ENCODE measurements at places on chromosomes 5 and 9.

DNA sequence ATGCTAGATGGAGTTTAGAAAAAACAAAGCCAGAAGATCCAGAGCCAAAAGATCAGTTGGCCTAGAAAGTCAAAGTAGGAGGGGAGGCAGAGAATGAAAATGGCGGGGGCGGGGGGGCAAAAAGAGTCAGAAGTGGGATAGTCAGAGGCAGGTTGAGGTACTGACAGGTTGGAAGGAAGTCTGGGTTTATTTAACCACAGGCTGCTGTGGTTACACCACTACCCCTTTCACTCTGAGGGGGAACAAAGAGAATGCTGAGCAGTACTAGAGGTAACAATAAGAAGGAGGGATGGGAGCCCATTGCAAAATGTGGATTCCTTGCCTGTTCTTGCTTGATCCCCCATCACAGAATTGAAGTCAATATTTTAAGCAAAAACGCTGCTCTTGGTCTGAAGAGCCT is 111.8 kb downstream of the CAVIN4 start:
- DNase-seq = no peak

- no peak for DNase-seq
Measured at GRCh38 chr9:69054989-69055388, 19.4 kb downstream of the FXN start.

- DNase-seq = peak; percentile 28
Measured at GRCh38 chr9:107942856-107943255, 453.3 kb upstream of the KLF4 start.

GRCh38 chr9:18043978-18044377 is 430.0 kb upstream of the ADAMTSL1 start:
- no peak for DNase-seq

DNA sequence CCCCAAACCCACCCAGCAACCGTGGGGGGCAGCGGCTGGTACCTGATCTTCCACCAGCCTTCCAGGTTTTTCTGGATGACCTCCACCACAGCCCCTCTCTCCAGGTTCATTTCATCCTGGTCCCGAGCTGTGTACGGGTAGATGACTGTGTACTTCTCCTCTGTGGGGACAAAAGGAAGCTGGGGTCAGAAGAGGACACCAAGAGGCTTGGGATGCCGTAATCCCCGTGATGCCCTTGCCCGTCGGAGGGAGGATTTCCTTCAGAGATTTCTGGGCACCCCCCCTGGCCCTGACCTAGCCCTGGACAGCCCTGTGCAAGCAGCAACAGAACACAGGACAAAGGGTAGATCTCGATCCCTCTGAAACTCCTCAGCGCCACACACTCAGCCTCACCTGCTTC is 70.3 kb upstream of the UBTD2 start:
- no peak for DNase-seq

GRCh38 chr9:36140086-36141084 is 3.9 kb downstream of the GLIPR2 start:
- no peak for DNase-seq

GRCh38 chr5:159337016-159337955 is 7.0 kb upstream of the IL12B start:
- peak; percentile 91 for DNase-seq
